ENCODE measurements at places on chromosomes 2 and 18. TPM values are rescaled to one million over a fixed set of nuclear protein-coding genes. Genes with fewer than 3 reads are reported as not detected.

GRCh38 chr18:63071701-63072141 is 247.8 kb downstream of the BCL2 start:
- no peak for DNase-seq

- DNase-seq: no peak
These were observed 70.7 kb upstream of the ALPP start for GRCh38 chr2:232307854-232308253.

- no peak for DNase-seq
These were observed 1200.8 kb upstream of the GYPC start for GRCh38 chr2:125455110-125455509.

DNA sequence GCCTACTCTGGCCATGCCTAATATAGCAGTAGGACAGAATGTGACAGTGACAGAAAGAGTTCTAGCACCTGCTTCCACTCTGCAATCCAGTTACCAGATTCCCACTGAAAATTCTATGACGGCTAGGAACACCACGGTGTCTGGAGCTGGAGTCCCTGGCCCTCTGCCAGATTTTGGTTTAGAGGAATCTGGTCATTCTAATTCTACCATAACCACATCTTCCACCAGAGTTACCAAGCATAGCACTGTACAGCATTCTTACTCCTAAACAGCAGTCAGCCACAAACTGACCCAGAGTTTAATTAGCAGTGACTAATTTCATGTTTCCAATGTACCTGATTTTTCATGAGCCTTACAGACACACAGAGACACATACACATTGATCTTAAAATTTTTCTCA is 45.2 kb upstream of the TTR start:
- no peak for DNase-seq

GRCh38 chr2:237258615-237259014 is 155.3 kb downstream of the COL6A3 start:
- no peak for DNase-seq

- DNase-seq: no peak
These were observed 27.2 kb upstream of the FAM136A start for GRCh38 chr2:70328921-70329561.

PAIP2B gene
- 14.9 TPM for polyA plus RNA-seq

AKAIN1 gene
- polyA plus RNA-seq: not detected

FLACC1 gene
- 4.9 TPM for polyA plus RNA-seq

ZSWIM2 gene
- not detected for polyA plus RNA-seq

DYNAP gene
- not detected for polyA plus RNA-seq

AFF3 gene
- polyA plus RNA-seq: 23.4 TPM

KIF1A gene
- polyA plus RNA-seq: 7.9 TPM

SRD5A2 gene
- not detected for polyA plus RNA-seq

Data from left renal cortex interstitium (tissue), 4 donors.